Muscle of leg (tissue), 16 donors: ENCODE measurements at places on chromosomes 11 and 22.

GRCh38 chr11:72755713-72756285 lies 3.6 kb upstream of the ARAP1 start:
- peak; percentile 63 for DNase-seq

DNA sequence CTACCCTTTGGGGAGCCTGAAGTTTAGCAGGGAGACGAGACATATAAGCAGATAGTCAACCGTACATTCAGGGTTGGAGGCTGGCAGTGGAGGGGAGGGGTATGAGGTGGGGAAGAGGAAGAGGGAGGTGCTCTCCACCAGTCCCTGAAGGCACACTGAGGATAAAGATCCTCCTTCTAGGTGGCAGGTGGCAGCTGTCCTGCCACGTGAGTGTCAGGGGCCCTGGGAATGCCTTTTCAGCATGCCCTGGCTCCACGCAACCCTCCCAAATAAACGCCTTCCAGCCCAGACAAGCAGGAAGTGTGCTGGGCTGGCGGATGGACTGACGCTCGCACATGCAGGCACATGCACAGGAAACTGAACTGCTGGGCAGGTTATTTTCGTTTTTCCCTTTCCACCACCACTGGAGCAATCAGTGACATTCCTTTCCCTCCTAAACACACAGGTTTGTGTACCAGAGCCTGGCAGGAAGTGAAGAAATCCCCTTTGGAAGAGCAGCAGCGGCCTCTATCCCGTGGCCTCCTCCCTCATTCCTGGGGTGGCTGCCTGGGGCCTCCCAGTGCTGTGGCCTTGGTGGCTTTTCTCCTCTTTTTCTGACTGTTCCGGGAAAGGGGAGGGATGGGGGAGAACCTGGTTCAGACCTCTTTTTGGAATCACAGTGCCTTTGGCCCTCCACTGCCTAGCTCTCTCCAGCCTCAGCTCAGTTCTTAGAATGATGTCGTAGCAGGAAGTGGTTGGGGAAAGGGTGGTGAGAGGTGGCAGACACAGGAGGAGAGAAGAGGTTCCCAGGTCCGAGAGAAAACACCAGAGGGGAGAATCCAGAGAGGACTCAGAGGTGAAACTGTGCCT lies 157.0 kb upstream of the TIMP3 start:
- DNase-seq: peak; percentile 91

DNA sequence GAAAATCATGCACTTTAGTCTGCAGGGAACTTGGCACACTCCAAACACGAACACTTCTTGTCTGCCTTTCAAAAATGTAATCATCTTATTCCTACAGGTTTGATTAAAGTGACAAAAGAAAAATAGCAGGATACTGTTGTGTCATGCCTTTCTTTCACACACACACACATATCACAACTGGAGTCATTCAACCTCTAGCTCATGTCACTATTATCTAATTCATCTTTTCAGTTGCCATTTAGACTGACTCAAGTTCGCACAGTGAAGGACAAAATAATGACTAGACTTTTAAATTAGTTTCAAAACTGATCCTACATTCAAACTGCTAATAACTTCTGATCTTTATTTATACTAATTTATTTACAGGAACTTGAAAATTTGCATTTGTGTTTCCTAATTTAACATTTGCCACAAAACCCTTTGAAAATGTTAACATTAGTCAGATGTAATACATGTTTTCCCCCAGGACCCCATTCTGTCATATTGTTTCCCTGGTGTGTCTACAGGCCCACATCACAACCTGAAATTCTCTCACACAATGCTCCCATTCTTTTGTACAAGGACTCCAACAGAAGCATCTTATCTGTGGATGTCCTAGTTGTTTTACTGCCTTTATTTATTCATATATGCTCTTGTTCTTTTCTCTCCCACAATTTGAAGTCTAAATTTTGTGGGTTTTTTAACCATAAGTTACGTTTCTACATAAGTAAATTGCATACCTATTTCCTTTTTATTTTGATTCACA lies 171.1 kb downstream of the GRIA4 start:
- no peak for DNase-seq

GRCh38 chr11:10461276-10461790 lies 6.3 kb downstream of the AMPD3 start:
- DNase-seq: no peak

GRCh38 chr11:72736452-72737069 lies 15.6 kb downstream of the ARAP1 start:
- peak; percentile 69 for DNase-seq
